Stimulated activated CD8-positive, alpha-beta memory T cell treated with anti-CD3 and anti-CD28 coated beads, Interleukin-7, amount 100 ng/mL, for 1 hour (primary cell): ENCODE measurements at places on chromosomes 2 and 18.

GRCh38 chr2:101419096-101419663 is 31.9 kb upstream of the CREG2 start:
- DNase-seq, result peak; percentile 34

- no peak for DNase-seq
Observed at GRCh38 chr2:121034551-121034950, 250.5 kb downstream of the TFCP2L1 start.

DNA sequence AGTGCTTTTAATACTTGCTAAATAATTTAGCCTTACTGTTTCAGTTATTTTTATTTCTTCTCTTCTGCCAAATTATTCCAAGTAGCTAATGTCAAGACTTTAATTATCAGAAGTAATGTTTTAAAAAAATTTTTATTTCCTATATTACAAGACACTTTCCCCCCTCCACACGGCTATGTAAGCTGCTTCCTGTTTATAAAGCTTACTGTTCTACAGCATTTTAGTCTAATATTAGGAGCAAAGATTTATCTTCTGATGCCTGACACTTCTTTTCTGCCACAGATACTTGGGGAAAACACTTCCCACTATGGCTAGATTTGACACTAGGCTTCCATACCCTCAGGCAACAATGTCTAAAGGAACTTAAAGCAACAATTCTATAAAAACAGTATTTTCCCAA is 62.3 kb downstream of the ROCK1 start:
- no peak for DNase-seq

- DNase-seq, result no peak
Observed at GRCh38 chr2:121721926-121722325, 14.7 kb downstream of the NIFK start.

- DNase-seq, result no peak
Observed at GRCh38 chr2:1055014-1055595, 104.5 kb downstream of the SNTG2 start.

- DNase-seq, result no peak
Observed at GRCh38 chr18:33682436-33682835, 104.4 kb downstream of the ASXL3 start.

DNA sequence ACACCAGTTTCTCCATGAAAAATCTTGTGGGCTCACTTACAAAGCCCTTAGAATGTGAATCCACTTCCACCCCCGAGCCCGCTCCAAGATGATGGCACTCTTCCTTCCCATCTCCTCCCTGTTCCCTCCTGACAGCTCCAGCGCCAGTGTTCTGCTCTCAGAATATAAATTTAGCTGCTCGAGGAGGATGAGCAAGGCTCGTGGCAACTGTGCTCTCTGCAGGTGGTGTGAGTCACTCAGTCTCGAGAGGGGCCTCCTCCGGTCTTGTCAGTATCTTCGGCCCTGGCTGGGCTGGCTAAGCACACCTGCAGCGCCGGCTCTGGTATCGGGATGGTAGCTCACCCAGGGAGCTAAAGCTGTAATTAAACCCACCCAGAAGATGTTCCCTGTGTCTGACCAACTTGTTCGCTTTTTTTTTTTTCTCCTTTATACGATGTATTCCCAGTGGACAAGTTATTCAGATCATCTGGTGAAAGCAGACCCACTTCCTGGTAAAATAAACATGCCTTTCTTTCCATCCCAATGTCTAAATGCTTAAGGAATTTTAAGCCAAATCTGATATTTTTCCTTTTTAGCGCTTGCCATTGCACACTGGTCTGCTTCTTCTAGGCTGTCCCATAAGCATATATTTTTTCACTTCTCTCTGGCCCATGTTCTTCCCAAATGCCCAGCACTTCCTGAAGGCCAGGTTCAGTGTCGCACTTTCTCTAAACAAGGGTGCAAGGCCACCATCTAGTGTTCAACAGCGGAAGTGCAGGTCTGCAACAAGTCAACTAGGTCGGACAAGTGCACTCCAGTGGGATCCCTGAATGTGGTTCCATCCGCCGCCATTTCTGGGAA is 31.4 kb upstream of the YPEL5 start:
- DNase-seq, result peak; percentile 43

DNA sequence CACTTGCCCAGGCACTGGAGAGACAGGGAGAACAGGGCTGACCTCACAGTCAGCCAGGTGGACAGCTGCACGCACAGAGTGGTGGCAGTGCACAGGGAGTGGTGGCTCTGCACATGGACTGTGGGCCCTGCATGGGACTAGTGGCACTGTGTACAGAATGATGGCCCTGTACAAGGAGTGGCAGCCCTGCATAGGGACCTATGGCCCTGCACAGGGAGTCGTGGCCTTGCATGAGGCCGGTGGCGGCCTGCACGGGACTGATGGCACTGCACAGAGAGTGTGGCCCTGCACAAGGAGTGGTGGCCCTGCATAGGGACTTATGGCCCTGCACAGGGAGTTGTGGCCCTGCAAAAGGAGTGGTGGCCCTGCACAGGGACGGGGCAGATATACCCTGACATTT is 19.1 kb upstream of the STEAP3 start:
- DNase-seq, result no peak

- DNase-seq, result no peak
Observed at GRCh38 chr18:24734058-24734457, 273.6 kb downstream of the HRH4 start.

DNA sequence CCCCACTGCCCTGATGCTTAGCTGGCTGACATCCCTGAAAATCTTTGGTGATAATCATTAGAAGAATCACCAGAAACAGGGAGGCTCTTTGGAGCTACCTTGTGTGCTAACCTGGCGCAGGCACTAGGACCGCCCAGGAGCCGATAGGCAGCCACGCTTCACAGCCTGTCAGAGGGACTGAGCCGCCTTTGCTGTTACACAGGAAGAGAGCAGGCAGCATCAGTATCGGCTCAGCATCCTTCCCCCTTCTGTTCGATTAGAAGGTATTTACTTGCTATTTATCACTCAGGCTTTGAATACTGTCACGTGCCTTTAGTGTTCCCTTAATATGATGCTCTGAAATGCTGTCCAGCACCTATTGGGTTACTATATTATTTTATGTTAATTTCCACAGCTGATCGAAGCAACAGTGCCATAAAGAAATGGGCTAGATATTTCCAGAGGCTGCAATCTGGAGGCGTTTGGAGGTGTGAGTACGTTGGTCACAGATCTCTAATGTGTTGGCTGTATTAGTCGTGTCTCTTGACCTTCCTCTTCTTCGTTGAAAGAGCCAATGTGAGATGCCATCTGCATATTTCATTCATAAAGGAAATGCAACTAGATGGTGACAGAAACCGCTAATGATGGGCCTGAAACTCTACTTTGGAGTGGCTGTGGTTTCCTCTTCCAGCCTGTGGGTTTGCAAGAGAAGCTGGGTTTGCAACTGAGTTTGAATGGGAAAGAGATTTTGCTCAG is 110.4 kb upstream of the RAB27B start:
- no peak for DNase-seq
